Fibroblast of skin of right quadriceps (primary cell): ENCODE measurements at places on chromosomes 7 and 10.

DNA sequence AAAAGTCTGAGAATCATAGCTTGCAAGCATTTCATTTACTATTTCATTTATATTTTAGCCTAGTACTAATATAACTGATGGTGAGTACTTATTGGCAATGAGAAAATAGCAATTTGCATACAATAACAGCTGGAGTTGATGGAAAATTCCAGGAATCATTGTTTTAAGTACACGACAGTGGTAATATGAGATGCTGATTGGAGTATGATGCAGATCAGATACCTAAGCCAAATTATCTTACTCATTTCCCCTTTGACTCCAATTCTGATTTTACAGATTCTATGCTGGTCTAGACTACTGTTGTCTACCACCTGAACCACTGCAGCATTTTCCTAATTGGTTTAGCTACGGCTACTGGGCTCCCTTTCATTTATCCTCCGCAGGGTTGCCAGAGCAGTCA, 36.7 kb downstream of the GNG11 start:
- peak; percentile 34 for DNase-seq

DNA sequence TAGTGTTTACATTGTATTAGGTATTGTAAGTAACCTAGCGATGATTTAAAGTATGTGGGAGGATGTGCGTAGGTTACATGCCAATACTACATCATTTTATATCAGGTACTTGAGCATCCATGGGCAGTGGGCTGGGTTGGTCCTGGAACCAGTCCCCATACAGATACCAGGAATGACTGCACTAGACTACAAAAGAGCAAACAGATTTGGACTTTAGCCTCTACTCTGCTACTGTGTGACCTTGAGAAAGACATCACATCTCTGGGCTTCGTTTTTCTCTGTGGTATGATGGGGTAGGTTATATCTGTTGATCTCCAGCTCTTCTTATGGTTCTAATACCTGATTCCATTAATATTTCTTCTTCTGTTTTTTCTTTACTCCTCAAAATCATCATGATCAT, 412.5 kb upstream of the LRGUK start:
- no peak for DNase-seq

- no peak for DNase-seq
Measured at GRCh38 chr7:44172352-44172751, 16.9 kb downstream of the GCK start.

DNA sequence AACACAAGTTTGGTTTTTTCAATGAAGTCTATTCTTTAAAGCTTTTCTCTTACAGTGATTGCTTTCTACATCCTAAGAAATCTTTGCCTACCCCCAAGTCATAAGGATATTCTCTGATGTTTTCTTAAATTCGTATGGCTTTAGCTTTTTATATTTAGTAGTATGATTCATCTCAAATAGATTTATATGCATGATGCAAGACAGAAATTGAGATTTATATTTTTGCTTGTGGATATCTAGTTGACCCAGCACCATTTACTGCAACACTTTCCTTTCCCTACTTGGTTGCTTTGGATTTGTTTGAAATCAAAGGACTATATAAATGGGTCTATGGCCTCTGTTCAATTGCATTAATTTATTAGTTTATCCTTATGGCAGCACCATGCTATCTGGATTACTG, 113.9 kb downstream of the ZNF438 start:
- peak; percentile 22 for DNase-seq

GRCh38 chr10:33180390-33180789, 154.1 kb downstream of the NRP1 start:
- peak; percentile 36 for DNase-seq

DNA sequence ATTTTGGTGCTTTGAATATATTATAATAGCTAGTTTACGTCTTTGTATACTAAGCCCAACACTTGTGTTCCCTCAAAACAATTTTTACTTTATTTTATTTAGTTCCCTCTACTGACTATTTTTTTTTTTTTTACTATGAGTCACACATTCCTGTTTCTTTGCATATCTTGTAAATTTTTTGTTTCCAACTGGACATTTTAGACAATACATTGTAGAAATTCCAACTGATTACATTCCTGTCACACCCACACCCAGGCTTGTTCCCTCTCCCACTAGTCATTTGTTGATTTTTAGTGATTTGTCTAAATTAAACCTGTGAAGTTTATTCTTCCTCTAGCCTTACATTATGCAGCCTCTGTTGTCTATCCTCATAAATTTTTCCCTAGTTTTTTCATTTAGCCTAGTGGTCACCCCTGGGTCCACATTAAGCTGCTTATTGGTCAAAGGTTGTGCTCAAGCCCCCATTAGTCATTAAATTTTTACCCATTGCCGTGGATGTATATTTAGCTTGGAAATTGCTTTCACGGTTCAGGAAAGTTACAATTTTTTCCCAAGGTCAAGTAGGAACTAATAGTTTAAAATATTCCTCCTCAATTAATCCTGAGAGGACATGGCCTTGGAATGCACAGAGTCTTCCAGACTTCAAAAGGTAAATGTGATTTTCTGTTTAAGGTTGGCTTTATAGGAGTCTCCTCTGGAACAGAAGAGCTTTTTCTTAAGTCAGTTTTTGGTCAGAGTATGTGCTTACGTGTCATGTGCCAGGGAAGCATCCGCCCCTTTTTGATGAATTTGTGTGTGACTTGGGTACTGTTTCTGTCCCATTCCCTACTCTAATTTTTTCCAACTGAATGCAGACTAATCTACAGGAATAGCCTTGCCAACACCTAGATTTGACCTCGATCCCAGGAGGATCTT, 207.6 kb upstream of the TMEM72 start:
- peak; percentile 81 for DNase-seq

DNA sequence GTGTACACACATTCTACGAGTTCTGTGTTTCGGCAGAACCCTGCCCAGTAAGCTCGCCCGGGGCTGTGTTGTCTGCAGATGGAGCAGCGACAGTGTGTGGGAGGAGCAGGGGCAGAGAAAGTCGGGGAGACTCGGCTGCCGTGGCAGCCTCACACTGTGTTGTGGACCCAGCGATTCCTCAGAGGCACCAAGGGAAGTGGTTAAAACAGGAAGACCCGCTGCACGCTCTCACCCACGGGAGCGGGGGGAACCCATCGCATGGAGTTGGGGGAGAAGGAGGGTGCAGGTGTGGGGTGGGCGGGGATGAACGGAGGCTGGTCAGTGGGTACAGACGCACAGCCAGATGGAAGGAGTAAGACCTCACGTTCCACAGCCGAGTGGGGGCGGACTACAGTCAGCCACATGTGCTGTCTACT, 250.2 kb downstream of the ELFN1 start:
- no peak for DNase-seq

DNA sequence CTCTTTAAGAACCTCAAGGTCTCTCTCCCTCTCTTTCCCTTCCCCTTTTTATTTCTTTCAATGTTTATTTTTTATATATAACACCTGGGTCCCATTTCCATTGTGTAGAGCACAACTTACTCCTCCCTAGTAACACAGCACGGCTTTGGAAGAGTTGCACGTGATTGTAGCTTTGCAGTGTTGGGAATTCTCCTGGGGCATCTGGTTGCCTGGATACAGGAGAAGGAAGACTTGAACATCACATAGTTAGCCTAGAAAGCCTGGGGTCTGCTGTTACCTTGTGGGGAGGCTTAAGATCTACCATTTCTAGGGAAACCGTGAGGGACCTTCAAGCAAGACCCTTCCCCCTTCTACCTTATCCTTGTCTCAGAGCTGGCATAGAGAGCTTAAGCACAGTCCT, 41.1 kb upstream of the NFKB2 start:
- no peak for DNase-seq

- no peak for DNase-seq
Measured at GRCh38 chr7:151860771-151861170, 16.1 kb downstream of the PRKAG2 start.

- peak; percentile 17 for DNase-seq
Measured at GRCh38 chr7:141945356-141945755, 1.4 kb downstream of the CLEC5A start.
